ENCODE measurements at places on chromosomes 5 and 9.

- no peak for DNase-seq
These were observed 87.1 kb upstream of the PPP1R26 start for GRCh38 chr9:135392511-135392910.

DNA sequence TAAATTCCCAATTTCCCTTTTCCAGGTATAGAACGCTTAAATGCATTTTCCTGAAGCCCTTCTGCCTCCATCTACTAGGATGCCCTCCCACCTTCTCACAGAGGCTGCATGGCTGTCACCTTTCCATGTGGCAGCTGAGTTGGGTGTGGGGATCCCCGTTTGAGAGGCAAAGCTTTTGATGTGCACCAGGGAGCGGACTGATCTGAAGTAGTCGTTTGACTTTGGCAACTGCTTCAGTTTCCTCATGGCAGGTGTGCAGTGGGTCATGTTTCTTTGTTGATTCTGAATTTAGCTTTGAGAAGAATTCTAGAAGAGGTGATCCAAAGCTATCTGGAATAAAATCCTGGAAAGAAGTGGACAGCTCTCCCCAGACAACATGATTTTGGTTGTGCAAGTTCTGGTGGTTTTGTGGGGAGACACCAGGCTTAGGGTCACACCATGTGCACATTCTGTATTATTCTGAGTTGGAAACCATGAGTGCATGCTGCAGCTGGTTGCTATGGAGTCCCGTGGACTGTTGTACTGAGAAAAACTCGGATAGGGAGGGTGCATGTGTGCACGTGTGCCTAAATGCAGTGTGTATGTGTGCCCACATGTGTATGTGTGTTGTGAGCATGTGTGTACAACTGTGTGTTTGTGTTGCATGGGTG lies 63.5 kb downstream of the GADD45G start:
- no peak for DNase-seq

- no peak for DNase-seq
These were observed 131.5 kb downstream of the SNX18 start for GRCh38 chr5:54649041-54649504.

DNA sequence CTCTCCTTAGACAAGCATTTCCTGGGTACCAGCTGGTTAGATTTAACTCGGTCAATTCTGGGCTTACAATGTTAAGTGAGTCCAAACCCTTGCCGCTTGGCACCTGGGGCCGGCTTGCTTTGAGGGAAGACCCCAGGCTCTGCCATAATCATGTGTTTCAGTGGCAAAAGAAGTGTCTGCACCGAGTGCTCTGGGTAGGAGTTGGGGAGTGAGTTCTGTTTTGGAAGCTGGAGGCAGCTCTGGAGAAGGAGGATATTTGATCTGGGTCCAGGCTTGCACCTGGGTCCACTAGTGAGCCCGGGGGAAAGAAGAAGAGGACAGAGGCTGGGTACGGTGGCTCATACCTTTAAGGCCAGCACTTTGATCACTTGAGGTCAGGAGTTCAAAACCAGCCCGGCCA lies 8.4 kb upstream of the OLFM1 start:
- no peak for DNase-seq

DNA sequence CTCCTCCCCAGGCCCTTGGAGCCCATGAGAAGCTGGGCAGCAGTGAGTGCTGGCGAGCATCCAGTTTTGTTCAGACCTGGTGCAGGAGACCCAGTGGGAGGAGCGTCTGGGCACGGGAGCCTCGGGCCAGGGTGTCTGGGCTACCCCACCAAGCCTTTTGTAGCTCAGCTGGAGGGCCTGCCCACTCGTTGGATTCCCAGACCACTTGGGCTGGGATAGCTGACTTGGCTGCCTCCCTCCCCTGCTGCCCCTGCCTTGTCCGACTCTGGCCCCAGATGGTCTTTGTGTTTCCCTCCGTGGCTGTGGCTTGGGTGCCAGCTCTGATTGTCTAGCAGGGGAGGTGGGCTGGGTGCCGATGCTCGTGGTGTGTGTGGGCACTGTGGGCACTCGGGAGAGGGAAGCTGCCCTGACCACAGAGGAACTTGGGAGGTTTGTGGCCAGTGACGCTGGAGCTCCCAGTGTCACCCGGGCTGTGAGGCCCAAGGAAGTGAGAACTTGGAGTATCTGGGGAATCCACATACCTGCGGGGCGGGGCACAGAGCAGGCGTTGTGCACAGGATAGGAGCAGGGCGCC lies 47.3 kb downstream of the WNK2 start:
- no peak for DNase-seq

- no peak for DNase-seq
These were observed 152.9 kb upstream of the MOCS2 start for GRCh38 chr5:53262348-53262970.

- no peak for DNase-seq
These were observed 395.9 kb upstream of the CDH9 start for GRCh38 chr5:27434335-27434734.

DNA sequence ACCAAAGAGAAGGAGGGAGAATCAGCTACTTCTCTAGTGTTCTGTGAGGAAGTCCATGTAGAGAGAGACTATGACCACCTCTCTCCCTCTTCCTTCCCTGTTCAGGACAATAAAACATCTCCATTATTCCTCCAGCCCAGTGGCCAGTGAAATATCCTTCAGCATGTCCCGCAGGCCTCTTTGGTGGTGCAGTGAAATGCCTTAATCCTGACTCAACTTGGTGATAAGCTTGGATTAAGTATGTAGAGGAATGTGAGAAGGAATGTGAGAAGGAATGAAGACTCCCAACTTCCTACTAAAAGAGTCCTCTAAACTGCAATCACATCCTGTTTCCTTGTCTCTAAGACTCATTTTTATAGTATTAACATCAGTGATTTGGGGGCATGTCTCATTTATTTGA lies 167.3 kb downstream of the TRPM3 start:
- no peak for DNase-seq

DNA sequence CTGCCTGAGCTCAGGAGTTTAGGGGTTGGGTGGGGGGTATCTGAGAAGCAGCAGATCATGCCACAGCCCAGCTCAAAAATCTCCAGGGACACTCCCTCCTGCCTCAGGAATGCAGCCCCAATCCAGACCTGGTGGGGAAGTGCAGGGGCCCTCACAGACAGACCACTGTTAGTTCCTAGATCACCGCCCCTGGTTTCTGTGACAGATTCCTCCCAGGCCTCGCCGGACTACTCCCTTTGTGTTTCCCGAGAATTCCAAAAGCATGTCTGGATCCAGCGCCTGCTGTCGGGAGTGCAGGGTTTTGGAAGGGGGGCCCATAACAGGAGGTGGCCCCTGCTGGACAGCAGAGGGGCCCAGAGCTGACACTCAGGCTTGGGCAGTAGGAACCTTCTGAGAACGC lies 74.5 kb downstream of the CTSL start:
- no peak for DNase-seq

DNA sequence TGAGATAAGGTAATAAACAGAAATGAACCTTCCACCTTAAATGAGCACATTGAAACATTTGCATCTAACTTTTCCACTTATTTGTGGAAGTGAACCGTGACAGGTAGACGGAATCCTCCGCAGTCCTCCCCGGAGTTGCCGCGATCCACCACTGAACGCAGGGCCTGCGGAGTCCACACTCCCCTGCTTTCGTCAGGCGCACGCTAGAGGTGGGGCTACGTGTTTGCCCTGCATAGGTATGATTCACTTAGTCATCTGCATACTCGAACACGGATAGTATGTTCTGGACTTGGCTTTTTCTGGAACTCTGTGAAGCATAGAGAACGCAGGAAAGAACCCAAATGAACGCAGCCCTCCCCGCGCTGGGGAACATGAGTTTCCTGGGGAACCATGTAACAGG lies 272.8 kb upstream of the IRX4 start:
- DNase-seq, result no peak

GRCh38 chr5:177389241-177390169 lies 5.3 kb downstream of the SLC34A1 start:
- DNase-seq, result no peak

DNA sequence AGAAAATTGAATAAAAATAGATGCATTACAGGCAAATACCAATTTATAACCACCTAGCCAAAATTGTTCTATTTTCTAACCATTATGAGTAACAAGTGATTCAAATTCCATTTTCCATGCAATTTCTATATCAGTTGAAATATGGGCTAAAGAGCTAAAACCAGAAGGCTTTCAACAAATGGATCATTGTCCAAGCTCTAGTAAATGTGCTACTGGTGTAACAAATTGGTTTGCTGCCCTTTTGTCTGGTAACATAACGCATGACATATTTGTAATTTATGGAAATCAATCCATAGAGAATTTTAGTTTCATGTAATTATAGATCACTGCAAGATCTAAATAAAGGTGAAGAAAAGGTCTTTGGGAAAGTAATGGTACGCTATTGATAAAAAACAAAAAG lies 708.0 kb upstream of the GRAMD2B start:
- no peak for DNase-seq

DNA sequence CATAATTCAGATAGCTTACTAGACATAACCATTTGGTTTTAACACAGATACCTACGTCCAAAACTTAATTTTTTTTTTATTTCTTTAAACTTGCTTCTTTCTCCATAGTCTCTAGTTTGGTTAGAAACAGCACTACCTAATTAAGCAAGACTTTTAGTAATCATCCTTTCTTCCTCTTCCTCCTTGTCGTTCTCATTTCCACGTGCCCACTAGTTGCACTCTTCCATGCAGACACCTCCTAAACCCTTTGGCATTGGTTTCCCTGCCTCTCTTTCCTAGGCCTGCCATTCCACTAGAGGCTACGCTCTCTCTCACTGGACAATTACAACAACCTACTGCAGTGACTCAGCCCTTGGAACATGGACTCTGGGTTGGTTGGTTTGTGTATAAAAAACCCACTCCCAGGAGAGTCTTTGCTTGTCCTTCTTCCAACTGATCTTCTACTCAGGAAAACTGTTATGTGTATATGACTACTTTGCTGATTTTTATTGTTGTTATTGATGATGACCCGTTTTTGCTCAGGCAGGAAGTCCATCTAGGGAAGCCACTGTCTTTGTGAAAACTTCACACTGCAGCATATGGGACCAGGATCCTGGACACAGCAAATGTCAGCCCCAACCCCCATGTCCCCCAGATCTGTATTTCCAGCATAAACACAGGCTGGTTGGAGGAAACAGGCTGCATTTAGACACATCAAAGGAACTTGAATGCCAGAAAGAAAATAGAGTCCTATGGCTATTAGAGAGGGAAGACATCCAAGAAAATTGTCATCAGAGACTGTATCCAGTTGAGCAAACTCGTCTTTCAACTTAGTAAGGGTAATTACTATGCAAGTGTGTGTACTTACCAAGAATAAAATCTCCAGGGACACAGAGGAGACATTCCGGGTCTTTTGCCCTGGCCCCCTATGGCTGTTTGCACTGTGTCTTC lies 503.2 kb downstream of the GADD45G start:
- no peak for DNase-seq

GRCh38 chr5:651296-652022 lies 39.3 kb downstream of the CEP72 start:
- DNase-seq, result no peak

DNA sequence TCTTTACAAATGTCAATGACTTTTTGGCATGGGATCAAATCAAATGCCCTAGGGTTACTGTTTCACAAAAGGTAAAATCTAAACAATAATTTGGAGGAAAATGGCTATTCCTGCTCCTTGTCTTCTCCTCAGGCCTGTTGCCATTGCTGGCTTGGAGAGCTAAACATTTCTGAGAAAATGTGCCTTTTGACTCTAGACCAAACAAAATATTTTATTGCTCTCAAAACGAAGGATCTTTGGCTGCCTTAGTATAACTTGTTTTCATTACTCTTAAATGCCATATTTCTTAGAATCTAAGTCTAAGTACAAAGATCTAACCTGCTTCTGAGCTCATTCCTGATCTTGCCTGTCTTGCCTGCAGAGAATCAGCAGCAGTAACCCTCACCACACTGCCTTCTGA lies 116.6 kb downstream of the MUSK start:
- no peak for DNase-seq

- no peak for DNase-seq
These were observed 2111.3 kb downstream of the MAT2B start for GRCh38 chr5:165616490-165617405.

DNA sequence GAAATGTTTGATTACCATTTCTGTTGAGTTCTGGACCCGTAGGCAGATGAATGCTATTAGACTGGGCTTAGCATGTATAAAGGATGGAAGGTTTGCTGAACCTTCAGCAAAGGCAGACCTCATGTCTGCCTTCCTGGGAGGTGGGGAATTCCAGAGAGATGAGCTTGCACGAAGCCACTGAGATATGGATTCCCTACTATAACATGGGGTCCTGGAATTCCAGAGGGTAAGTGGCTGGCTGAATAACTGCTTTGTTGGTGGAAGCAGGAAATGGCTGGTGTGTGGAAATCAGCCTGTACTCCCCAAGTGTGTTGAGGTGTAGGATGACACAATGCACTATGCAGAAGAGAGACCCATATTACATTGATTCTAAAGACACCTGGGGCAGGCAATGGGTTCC lies 526.4 kb downstream of the CTNND2 start:
- no peak for DNase-seq

DNA sequence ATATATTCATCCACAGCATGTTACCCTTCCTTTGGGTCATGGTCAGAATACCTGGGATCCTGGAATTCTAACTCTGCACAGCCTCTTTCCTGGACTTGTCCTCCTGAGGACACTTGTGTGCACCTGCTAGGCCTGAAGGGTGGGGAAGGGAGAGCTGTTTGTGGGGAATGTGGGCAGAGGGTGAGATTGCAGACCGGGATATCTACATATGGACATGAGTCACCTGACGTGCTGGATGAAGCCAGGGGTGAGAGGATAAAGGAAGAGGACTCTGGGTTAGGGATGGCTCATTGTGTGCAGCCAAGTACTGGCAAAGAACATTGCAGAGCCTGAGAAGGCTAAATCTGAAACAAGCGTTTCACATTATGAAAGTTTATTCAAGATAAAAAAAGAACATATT lies 241.4 kb upstream of the RPS23 start:
- DNase-seq, result no peak

GRCh38 chr5:65873181-65873750 lies 53.1 kb upstream of the ERBIN start:
- DNase-seq, result no peak

GRCh38 chr5:157342822-157343402 lies 77.0 kb downstream of the CYFIP2 start:
- DNase-seq, result no peak

DNA sequence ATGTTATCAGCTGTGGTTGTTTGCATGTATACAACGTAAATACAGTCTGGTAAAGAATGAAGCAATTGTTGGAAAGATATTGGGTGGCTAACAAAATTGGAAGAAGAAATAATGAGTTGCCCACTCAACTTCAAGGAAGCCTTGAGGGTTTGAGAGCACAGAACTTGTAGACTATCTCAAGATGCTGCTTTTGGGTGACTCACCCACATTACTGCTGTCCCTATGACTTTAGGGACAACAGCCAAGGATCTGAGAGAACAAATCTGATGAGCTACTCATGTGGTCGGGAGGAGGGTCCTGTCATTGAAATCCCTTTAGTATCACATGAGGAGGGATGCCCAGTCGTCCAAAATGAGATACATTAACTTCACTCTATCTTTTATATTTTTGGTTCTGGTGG lies 261.8 kb downstream of the GAS1 start:
- no peak for DNase-seq

- DNase-seq, result no peak
These were observed 22.5 kb downstream of the RANBP3L start for GRCh38 chr5:36279054-36279698.

Data from stimulated activated CD8-positive, alpha-beta memory T cell treated with anti-CD3 and anti-CD28 coated beads, Interleukin-12 subunit alpha, Interleukin-12 subunit beta, amount 100 ng/mL, for 1 hour (primary cell).